Cardiac septum (tissue), 1 donor: ENCODE measurements at places on chromosomes 7 and 10. TPM values are rescaled to one million over a fixed set of nuclear protein-coding genes. Genes with fewer than 3 reads are reported as not detected.

DNA sequence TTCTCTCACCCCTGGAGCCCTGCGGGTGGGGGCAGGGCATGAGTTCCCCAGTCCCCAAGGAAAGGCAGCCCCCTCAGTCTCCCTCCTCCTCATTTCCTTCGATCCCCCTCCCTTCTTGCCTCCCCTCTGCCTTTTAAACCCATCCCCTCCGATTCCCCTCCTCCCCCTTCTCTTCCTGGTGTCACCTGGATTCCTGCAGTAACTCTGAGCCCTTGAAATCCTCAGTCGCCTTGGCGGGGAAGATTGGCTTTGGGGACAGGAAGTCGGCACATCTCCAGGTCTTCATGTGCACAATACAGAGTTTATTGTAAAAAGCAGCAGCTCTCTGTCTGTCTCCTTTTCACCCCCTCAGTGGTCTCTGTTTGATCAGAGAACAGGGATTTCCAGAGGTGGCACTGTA is 1.3 kb upstream of the MUC12 start:
- no peak for DNase-seq

Gene MCM10
- 0.22 TPM for total RNA-seq

Gene TMEM184A
- 0.08 TPM for total RNA-seq

DNA sequence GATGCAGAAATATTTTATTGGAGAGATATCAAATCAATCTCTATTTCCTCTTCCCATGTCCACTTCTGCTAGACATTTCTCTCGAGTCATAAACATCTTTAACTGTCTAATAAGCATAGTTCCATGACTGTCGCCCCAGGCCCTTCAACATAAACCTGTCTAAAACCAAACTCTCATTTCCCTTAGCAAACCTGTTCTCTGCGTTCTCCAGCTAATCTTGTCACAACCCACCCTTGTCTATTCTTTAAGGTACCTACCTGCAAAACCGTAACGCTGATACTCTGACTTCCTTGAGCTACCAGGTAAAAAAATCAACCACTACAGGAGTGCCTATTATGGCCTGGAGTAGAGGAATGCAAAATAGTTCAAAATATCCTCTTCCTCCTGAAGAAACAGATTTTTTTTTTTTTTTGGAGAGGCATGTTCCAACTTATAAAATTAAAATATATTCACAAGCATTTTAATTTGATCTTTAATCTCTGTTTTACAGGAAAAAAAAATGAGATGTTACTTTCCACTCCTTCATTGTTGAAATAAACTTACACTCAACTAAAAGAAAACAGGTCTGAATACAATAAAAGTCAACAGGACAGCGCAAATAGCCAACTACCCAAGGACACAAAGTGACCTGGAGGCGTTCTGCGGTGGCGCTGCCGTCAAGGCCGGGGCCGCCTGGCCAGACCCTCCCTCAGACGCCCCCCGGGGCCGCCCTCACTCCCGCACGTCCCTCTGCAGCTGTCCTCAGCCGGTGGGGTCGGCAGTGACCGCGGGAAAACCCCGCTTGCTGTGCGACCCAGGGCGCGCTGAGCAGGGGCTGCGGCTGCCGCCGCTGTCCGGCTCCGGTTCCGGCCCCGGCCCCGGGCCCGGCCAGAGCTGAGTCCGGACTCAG is 765 bp downstream of the SLC25A40 start:
- DNase-seq, result no peak

- no peak for DNase-seq
Observed at GRCh38 chr10:125698481-125698998, 15.6 kb upstream of the TEX36 start.

DNA sequence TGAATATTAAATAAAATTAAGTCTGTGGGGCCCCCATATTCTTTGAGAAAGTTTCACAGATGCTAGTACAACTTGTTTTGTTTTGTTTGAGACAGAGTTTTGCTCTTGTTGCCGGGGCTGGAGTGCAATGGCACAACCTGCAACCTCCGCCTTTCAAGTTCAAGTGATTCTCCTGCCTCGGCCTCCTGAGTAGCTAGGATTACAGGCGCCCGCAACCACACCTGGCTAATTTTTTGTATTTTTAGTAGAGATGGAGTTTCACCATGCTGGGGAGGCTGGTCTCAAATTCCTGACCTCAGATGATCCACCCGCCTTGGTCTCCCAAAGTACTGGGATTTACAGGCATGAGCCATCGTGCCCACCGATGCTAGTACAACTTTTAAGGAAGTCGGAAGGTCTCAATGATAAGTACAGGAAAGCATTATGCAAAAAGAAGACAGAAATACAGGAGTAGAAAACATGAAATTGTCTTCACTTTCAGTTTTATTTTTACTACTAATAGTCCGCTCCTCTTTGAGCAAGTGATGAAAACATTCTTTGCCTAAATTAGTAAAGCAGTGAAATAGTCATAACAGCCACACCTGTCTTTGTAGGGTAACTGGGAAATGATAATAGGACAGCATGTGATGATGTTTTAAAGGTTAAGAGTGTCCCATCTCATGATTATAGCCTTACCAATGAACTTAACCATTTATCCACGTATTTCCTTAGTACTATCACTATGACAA is 147.5 kb downstream of the SEMA3D start:
- no peak for DNase-seq
